ENCODE measurements at places on chromosomes 1 and 21. TPM values are rescaled to one million over a fixed set of nuclear protein-coding genes. Genes with fewer than 3 reads are reported as not detected.
A peak's percentile ranks its signal among the peaks of the same experiment; 100 is the strongest.

DNA sequence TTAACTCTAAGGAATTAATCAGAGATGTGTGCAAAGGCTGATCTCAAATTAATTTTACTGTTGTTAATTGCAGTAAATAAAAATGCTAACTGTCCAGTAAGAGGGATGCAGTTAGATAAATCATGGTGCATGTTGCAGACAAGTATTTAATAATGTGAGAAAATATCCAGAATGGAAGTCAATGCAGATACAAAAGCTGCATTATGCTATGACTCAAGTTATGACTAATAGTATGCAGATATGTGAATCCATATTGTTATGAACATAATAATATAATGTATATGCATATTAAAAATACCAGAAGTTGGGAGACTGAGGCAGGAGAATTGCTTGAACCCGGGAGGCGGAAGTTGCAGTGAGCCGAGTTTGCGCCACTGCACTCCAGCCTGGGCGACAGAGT is 21.4 kb downstream of the RNASEL start:
- H3K4me3 ChIP-seq: no peak overlapping the region
- H3K36me3 ChIP-seq: no peaks in the 10 kb centered on the region
- peaks cover 3% of the 10 kb centered on the region for H3K27me3 ChIP-seq
- no peak overlapping the region for H3K27ac ChIP-seq
- no peaks in the 10 kb centered on the region for H3K4me1 ChIP-seq
- no peak for DNase-seq

DNA sequence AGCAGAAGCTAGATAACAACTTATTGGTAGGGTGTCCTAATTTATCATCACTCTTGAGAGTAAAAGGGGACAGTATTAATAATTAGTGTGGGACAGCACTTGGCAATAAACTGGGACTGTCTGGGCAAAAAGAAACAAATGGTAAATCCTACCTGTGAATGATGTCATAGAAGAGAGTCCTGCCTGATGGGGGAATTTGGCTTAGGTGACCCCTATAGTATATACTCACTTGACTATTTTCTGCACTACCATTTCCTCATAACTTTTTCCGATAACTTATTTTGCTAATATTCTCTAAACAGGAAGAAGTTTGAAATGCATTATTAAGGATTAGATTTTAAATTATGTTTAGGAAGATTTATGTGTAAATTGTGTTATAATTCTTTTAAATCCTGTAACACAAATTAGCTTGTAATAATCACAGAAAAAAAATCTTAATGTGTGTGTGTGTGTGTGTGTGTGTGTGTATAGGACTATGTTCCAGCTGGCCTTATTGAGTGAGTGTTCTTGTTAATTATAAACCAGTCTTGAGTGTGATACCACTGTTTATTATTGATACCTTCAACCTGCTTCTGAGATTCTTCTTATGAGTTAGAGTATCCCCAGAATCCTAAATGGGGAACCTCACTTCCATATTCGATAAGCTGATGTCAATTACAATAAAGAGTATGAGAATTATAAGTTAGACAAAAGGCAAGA is 144.2 kb upstream of the C1orf105 start:
- H3K36me3 ChIP-seq: no peaks in the 10 kb centered on the region
- no peaks in the 10 kb centered on the region for H3K27me3 ChIP-seq
- peaks cover 44% of the 10 kb centered on the region for H3K4me1 ChIP-seq

GRCh38 chr1:116909512-116910378 is at the start of gene PTGFRN:
TSS of gene PTGFRN (plus strand) at chr1:116909916. CDS start at chr1:116910204, 288 bp downstream.
- H3K27me3 ChIP-seq: peaks cover 13% of the 10 kb centered on the region
- no peak within 1 kb of the TSS for H3K27ac ChIP-seq
- no peaks in the 10 kb centered on the region for H3K4me1 ChIP-seq
- no peaks in the 10 kb centered on the region for H3K36me3 ChIP-seq

GRCh38 chr1:163664671-163665335 is 343.0 kb downstream of the NUF2 start:
- H3K4me3 ChIP-seq: no peak overlapping the region
- no peaks in the 10 kb centered on the region for H3K27me3 ChIP-seq
- H3K36me3 ChIP-seq: no peaks in the 10 kb centered on the region

Gene KDF1
- total RNA-seq: not detected

DNA sequence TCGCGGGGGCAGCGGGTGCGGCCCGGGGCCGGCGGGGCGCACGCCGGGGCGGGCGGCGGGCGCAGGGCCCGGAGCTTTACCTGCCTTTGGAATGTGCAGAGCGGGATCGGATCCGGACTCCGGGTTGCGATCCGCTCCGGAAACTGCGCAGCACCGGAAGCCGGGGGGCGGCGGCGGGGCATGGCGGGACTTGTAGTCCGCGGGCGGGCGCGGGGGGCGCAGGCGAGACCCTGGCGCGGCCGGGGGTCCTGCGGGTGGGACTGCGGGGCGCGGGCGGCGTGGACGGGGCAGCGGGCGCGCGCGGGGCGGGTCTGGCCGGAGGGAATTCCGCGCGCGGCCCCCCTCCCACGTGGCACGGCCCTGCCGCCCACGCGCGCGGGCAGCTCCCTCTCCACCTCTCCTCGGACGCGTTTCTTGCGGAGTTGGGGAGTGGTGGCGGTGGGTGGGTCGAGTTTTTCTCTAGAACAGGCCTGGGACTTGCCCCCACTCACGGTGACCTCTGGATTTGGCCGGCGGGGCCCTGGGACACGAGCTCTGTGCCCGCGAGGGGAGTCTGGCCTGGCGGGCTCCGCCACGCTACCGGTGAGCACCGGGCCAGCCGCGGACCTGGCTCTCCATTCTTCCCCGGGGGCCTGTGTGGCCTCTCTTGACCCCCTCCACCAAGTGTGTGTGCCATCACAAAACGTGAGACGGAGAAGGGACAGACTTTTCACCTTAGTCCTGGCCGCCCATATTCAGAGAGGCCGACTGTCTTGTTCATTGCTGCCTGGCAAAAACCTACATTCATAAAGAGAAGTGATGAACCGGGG is at the start of gene PRDM15:
Gene PRDM15 (minus strand): TSS at position 155 of the 809 bp plus-strand sequence. CDS start 18,981 bp downstream, outside the sequence.
- H3K27ac ChIP-seq: peak within 1 kb of the TSS; percentile 93
- H3K4me1 ChIP-seq: peaks cover 20% of the 10 kb centered on the region
- H3K4me3 ChIP-seq: peak within 1 kb of the TSS; percentile 94

DNA sequence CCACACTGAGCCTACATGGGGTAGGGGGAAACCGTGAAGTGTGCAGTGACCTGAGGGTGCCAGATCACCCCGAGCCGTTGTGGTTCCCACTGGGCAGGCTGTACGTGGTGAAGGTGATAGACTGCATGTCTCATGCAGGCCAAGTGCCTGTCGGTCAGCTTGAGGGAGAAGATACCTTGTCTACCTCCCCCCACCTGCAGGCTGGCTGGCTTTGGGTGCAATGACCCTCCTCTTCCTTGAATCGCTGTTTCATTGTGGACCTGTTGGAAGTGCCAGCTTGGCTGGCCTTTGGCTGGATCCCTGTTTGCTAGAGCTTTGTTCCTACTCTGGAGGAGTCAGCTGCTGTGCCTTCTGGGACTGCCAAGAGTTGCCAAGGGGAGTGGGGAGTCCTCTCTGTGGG is 92.5 kb downstream of the GALNT2 start:
- H3K27me3 ChIP-seq: no peaks in the 10 kb centered on the region
- H3K36me3 ChIP-seq: peaks cover 9% of the 10 kb centered on the region
- H3K4me1 ChIP-seq: peaks cover 51% of the 10 kb centered on the region
- no peak for DNase-seq
- no peak overlapping the region for H3K4me3 ChIP-seq

DNA sequence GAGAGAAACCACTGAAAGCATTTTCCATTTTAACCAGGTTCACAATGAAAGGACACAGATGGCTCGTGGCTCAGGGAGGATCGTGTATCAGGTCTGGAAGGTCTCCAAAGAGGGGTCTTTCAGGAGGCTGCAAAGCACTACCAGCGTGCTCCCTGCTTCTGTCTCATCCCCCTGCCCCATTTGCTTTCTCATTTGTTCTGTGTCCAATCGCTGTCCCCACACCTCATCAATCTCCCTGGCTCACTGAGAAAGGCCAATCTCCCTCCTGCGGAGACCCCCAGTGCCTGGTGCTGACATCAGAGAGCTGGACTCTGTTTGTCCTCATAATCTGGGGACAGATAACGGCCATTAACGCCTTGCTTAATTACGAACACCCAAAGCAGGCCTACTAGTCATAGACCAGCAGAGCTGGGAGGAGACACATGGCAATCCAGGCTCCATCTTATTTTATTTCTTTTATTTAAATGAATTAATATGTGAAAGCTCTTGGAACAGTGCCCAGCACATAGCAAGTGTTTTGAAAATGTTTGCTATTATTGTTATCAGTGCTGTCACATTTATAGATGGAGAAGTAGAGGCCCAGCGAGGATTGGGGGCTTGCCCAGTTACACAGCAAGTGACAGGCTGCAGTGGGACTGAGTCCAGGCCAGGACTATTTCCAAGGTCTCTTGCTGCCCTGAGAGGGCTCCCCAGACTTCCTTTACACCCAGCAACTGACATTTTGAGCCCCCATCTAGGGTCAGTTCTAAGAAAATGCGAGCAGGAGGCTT is 341.0 kb upstream of the USP24 start:
- H3K27me3 ChIP-seq: no peaks in the 10 kb centered on the region
- H3K27ac ChIP-seq: no peak overlapping the region
- DNase-seq: no peak
- H3K4me3 ChIP-seq: no peak overlapping the region

DNA sequence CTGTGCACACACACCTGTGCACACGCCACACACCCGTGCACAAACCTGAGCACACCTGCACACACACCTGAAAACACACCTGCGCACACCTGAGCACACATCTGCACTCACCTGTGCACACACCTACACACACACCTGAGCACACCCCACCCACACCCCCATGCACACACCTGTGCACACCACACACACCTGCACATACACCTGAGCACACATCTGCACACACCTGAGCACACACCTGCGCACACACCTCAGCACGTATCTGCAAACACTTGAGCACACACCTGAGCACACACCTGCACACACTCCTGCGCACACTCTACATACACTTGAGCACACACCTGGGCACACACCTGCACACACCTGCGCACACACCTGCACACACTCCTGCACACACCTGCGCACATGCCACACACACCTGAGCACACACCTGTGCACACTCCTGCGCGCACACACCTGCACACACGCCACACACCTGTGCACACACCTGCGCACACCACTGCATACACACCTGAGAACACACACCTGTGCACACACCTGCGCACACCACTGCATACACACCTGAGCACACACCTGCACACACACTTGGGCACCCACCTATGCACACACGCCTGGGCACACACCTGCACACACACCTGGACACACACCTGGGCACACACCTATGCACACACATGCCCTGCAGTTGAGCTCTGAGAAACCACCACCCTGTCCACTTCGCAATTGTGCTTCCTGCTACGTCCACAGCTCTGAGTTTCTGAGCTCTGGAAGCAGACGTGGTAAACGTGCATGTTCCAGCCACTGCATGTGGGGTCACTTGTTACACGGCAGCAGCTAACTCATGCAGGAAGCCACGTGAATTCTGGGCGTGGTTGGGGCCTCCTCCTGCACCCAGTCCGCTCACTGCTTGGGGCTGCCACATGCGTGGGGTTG is 8.0 kb upstream of the C1orf159 start:
- H3K4me1 ChIP-seq: peaks cover 16% of the 10 kb centered on the region
- H3K27me3 ChIP-seq: peaks cover 29% of the 10 kb centered on the region
- peak overlapping the region; percentile 17 for H3K4me3 ChIP-seq
- DNase-seq: peak; percentile 61
- no peaks in the 10 kb centered on the region for H3K36me3 ChIP-seq

DNA sequence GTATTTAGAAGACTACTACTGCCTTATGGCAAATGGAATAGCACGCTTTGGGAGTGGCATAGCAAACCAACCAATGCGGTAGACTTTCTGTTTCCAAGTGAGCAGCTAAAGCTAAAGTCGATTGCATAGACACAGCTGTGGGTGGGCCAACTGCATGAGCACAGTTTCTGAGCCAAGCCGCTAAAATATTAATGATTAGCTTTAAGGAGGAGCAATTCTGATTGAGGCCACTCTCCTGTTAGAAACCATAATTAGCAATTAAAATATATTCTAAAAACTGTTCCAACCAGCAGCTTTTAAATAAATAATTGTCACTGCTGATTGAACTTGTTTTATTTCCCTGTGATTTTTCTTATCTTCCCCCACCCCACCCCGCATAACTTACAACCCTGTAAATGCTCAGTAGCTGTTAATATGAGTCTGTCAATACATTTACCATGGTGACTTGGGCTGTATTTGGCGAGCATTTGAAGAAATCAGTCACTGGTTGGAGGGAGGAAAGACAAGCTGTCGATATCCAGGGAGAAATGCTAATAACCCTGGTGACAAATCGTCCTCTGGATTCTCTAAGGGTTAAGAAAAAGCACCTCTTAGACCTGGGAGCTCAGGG is 32.2 kb downstream of the RNF220 start:
- DNase-seq: no peak
- no peaks in the 10 kb centered on the region for H3K36me3 ChIP-seq
- H3K27ac ChIP-seq: no peak overlapping the region
- peaks cover 27% of the 10 kb centered on the region for H3K27me3 ChIP-seq
- H3K4me3 ChIP-seq: no peak overlapping the region

GRCh38 chr1:117820694-117821381 is 108.6 kb downstream of the GDAP2 start:
- peak; percentile 48 for DNase-seq
- H3K4me1 ChIP-seq: peaks cover 71% of the 10 kb centered on the region
- peak overlapping the region; percentile 70 for H3K4me3 ChIP-seq
- H3K27me3 ChIP-seq: peaks cover 5% of the 10 kb centered on the region
- peak overlapping the region; percentile 94 for H3K27ac ChIP-seq
